ENCODE measurements at places on chromosomes 12 and 14.
A peak's percentile ranks its signal among the peaks of the same experiment; 100 is the strongest.

DNA sequence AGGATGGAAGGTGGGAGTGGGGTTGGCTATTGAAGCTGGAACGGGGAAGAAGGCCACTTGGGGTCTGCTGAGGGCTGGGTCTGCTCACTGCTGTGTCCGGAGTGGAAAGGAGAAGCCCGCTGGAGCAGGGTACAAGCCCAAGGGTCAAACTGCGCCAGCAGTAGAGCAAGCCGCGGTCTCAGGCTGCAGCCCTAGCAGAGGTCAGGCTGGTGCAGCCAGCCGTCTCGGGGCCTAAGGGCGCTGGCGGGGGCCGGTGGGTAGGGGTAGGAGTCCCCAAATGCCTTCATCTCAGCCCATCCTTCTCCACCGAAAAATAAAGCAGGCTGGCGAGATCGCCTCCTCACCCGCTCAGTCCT is 718 bp upstream of the JDP2 start:
- no peak for DNase-seq

DNA sequence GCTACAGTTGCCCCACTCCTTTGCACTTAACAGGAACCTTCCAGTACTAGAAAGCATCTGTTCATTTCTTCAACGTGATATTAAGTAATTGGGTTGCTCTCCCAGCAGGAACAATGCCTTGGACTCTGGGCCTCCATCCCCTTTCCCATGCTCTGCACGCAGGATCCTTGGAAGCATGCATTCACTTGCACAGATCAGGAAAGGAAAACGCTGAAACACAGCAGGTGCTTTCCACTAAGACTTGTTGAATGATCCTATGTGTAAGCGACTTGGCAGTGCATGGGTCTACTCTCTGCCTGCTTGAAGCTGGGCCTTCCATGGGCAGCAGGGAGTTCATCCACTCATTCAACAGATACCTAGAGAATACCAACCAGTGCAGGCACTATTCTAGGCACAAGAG is 2.3 kb downstream of the LTBP2 start:
- DNase-seq = no peak

GRCh38 chr12:92022093-92022492 is 123.6 kb downstream of the BTG1 start:
- DNase-seq = no peak

DNA sequence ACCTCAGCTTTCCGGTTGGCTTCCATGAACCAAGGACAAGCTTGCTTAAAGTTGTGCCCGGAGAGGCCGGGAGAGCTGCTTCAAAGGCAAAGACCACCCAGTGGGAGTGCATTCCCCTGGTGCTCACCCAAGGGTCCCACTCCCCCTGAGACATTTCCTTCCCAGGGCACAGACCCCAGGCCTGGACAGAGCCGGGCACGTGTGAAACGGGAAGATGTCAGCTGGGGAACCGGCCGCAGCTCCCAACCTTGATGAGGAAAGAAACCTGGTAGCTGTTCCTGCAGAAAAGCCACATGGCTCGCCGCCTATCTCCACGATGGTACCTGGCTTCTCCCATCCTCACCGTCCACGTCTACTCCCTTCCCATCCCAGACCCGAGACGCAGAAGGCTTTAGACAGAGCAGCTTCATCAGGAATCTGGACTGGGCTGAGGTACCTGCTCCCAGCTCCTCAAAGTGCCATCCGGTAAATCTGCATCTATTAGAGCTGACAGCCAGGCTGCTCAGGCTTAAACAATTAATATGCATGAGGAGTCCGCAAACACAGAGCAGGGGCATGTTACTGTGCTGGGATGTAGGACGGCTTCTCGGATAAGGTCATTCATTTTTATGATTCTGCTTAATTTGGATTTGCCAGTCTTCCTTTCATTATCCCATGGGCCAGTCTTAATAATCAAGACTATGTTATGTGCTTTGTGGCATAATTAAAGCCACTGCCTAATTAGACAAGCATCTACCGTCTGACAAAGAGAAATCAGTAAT is 53.1 kb downstream of the GALNT9 start:
- peak; percentile 47 for DNase-seq

GRCh38 chr14:69879175-69880043 is at the start of gene SMOC1:
Gene SMOC1, plus strand, starts transcription at chr14:69879416. Its CDS starts 263 bp downstream, at chr14:69879679.
- DNase-seq = peak; percentile 31

GRCh38 chr12:128920468-128920867 is 67.2 kb downstream of the GLT1D1 start:
- no peak for DNase-seq

GRCh38 chr14:100526632-100527031 is 60.6 kb downstream of the BEGAIN start:
- DNase-seq = no peak

- DNase-seq = peak; percentile 46
Measured at GRCh38 chr12:106954462-106955376, 988 bp upstream of the TMEM263 start.

DNA sequence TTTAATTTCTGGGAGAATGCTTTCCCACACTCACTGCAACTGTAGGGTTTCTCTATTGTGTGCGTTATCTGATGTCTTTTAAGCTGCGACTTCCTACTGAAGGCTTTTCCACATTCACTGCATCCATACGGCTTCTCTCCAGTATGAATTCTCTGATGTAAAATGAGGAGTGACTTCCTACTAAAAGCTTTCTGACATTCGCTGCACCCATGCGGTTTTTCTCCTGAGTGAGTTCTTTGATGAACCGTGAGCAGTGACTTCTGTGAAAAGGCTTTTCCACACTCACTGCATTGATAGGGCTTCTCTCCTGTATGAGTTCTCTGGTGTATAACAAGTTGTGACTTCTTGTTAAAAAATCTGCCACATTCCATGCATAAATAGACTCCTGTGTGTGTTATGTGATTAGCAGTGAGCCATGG is 29.7 kb downstream of the ZNF605 start:
- no peak for DNase-seq

All from heart left ventricle (tissue), 16 donors.